AG04449 (cell line): ENCODE measurements at places on chromosomes 3 and 15.

GRCh38 chr15:53472883-53473282 lies 286.6 kb downstream of the WDR72 start:
- DNase-seq = no peak

GRCh38 chr3:184626923-184627322 lies 65.3 kb downstream of the EPHB3 start:
- no peak for DNase-seq

DNA sequence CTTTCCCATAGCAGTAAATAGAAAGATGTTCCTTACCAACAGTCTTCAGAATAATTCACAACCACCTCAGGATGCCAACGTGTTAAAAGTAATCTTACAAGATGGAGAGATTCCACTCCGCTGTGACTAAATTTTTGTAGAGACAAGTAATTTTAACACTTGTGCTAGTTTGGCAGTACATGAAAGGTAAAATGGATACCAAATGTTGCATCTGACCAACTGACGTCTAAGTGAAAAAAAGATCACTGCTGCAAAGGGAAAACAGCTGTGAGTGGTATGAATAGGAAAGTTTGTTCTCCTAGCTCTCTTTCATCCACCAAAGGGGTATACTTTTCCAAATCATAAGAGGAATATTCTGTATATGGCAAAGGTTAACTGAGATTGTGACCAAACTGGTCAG lies 2.6 kb downstream of the SPG21 start:
- DNase-seq = no peak

DNA sequence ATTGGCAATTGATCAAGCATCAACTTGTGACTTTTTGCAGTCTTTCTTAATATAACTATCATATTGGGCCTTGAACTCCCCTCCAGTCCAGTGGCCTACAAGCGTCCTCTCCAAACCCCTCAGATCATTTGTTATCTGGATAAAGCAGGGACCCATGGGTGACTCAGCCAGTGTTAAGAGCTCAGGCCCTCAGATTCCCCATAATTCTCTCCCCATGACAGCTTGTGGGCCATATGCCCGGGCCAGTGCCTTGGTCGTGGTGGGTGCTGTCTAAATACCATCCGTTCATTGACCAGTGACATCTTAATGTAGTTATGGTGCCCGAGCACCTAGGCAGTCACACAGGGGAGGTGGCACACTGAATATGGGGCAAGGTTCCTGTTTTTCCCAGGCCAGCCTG lies 18.1 kb downstream of the MCF2L2 start:
- no peak for DNase-seq

GRCh38 chr15:89346516-89347231 lies 12.1 kb upstream of the POLG start:
- no peak for DNase-seq

DNA sequence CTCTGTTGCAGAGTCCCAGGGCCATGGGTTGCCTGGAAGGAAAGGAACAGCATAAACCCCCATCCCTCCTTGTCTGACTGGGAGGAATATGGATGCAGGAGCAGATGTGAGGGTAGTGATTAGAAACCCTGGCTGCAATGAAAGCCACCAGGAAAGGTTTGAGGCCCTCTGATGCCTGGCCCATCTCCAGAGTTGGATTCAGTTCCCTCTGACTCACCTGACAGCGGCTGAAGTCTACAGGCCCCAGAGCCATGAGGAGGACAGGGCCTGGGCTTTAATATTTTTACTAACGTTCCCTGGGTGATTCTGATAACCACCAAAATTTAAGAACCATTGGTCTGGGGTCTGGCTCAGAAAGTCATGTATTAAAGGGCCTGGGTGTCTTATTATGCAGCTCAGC lies 214.0 kb downstream of the EPHB1 start:
- DNase-seq = no peak
